Globus pallidus (tissue), 1 donor: ENCODE measurements at places on chromosomes 7 and 10.

- no peak for DNase-seq
Measured at GRCh38 chr7:12623885-12624498, 53.5 kb downstream of the SCIN start.

DNA sequence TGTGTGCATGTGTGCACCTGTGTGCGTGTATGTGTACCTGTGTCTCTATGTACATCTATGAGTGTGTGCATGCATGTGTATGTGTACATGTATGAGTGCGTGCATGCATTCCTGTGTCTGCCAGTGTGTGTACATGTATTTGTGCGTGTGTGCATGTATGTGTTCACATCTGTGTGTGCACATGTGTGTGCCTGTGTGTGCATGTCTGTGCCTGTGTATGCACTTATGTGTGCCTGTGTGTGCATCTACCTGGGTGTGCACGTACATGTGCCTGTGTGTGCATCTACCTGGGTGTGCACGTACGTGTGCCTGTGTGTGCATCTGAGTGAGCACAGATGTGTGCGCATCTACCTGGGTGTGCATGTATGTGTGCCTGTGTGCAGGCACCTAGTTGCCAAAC lies 102.2 kb upstream of the DIP2C start:
- no peak for DNase-seq

GRCh38 chr7:120097020-120097419 lies 176.0 kb upstream of the KCND2 start:
- DNase-seq: no peak

DNA sequence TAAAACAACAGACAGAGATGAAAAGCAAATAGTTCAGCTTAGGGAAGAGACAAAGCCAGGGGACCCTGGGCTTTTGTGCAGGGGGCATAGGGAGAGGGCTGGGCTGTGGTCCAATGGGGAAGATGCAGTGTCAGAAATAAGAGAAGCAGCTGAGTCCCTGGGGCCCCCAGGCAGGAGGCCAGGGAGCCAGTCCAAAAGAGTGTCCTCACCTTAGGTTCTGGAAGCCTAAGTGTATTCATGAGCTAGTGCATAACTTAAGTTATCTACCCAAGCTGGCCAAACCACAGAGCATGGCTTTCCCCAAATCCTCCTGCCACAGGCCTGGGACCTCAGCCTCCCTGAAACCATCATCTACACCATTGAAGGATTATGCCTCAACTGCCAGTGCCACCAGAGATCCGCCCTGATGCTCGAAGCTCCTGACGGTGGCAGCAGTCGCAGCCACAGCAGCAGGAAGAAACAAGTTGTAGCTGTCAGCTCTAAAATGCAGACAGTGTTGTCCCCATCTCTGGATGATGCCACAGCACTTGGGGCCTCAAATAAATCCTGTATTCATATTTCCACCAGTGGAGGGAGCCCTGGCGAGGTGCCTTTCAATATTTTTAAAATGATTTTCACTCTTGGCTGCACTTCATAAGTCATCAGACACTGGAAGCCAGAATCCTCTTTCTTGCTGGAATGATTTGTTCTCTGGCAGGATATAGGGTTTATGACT lies 574.6 kb downstream of the GRID1 start:
- peak; percentile 35 for DNase-seq

DNA sequence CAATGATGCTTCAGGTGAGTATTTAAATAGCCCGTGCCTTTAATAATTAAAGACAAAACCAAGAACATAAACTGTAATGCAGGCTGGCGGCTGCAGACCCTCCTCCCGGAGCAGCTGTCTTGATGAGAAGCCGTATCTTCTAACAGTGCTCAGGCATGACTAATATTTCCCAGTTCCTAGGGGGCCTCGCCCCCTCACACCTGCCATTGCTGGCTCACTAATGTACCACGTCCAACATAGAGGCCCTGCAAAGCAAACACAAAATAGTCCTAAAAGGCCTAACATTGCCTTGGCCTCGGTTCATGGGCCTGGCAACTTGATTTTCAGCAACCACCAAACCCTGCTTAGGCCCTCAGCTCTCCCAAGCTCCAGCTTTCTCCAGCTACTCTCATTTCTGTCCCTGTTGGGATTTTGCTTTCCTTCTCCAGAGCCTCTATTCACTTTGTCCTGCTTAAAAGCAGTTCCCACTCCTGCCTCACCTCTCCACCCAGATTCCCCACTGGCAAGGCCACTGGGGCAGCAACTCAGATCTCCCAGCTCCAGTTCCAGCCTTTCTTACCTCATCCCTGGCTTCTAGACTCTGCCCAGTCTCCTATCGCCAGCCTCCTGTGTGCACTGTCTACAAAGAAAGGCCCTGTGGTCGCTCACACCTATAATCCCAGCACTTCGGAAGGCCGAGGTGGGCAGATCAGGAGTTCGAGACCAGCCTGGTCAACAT lies 16.2 kb downstream of the SORBS1 start:
- DNase-seq: no peak

GRCh38 chr10:14507781-14508180 lies 177.1 kb upstream of the FRMD4A start:
- no peak for DNase-seq

- DNase-seq: no peak
Measured at GRCh38 chr10:72082856-72083789, 5.2 kb downstream of the SPOCK2 start.

GRCh38 chr10:48844616-48845015 lies 95.0 kb downstream of the LRRC18 start:
- DNase-seq: no peak

DNA sequence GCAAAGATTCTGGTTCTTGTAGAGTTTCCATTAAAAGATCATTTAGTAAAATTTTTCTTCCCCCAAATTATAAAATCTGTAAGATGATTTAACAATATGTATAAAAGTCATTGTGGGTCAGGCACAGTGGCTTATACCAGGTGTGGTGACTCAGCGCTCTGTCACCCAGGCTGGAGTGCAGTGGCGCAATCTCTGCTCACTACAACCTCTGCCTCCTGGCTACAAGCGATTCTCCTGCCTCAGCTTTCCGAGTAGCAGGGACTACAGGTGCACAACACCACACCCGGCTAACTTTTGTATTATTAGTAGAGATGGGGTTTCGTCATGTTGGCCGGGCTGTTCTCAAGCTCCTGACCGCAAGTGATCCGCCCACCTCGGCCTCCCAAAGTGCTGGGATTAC lies 68.0 kb downstream of the SEPTIN14 start:
- no peak for DNase-seq

GRCh38 chr10:33106767-33107166 lies 148.7 kb upstream of the ITGB1 start:
- no peak for DNase-seq

GRCh38 chr7:30464231-30464671 lies 14.3 kb downstream of the NOD1 start:
- no peak for DNase-seq

GRCh38 chr7:3955751-3956696 lies 655.0 kb downstream of the SDK1 start:
- no peak for DNase-seq

GRCh38 chr7:67896721-67897120 lies 900.1 kb downstream of the TYW1 start:
- DNase-seq: no peak
